ENCODE measurements at places on chromosomes 2 and 18.

DNA sequence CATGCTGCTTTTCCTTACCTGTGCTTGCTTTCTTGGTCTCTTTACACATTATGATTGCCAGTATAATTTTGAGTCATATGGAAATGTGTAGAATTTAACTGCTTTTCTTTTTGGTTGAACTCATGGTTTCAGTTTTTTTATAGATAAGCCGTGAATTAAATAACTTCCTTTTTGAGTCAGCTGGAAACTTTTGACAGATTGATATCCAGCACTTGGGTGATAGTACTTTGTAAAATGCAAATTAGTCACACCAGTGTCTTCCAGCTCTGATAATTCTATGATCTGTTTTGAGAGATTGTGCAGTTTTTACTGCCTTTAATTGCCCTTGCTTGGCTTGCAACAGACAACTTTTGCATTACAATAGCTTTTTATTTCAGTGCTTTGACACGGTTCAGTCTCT, 86.4 kb downstream of the NCOA1 start:
- no peak for DNase-seq

GRCh38 chr18:9704233-9705118, 3.6 kb upstream of the RAB31 start:
- no peak for DNase-seq

- DNase-seq = no peak
Observed at GRCh38 chr2:85166021-85166420, 32.8 kb downstream of the TCF7L1 start.

DNA sequence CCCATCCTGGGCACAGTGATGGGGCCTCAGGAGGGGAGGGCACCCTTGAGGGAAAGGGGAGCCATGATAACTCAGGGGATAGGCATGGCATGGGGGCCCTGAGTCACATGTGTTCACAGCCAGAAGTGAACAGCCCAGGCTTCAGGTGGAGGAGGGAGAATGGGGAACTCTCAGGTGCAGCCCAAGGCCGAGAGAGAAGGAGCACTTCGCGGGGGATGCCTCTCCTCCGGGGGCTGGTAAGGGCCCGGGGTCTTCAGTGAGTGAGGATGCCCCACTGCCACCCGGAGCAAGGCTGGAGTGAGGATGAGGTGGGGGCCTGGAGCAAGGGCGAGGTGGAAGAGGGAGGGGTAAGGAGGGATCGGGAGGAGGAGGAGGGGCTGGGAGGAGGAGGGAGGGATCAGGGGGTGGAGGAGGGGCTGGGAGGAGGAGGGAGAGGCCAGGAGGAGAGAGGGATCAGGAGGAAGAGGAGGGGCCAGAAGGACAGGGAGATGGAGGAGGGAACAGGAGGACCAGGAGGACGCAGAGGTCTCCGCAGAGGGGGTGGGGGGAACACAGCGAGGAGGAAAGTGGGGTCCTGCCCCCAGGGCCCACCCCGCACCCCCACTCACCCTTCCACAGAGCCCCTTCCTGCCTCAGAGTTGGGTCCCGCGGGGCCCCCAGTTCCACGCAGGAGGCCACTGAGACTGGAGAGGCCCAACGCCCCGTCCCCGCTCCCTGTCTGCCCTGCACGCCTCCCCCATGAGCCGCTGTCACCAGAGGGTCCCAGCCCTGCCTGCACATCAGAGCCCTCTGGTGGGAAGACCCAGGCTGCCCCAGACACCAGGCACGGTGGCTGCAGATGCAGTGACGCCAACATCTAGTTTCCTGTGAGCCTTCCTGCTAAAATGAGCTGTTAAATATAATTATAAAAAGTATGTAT, 42.8 kb downstream of the RAMP1 start:
- DNase-seq = no peak

GRCh38 chr2:100407073-100407472, 10.4 kb downstream of the CHST10 start:
- no peak for DNase-seq

DNA sequence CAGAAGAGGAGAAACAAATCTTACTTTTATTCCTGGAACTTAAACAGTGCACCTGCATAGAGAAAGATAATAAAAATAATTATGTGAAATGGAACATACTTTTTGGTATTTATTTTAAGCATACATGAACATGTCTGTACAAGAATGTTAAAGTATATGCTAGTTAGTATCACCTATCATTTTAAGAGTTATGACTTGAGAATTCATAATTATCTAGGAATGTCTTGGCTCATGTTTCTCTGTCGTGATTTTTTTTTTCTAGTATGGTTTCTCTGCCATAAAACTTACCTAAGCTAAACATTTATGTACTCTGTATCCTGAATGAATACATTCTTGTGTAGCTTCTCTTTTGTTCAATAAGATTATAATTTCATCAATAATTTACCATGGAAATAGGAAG, 4.2 kb downstream of the SERPINB7 start:
- no peak for DNase-seq

DNA sequence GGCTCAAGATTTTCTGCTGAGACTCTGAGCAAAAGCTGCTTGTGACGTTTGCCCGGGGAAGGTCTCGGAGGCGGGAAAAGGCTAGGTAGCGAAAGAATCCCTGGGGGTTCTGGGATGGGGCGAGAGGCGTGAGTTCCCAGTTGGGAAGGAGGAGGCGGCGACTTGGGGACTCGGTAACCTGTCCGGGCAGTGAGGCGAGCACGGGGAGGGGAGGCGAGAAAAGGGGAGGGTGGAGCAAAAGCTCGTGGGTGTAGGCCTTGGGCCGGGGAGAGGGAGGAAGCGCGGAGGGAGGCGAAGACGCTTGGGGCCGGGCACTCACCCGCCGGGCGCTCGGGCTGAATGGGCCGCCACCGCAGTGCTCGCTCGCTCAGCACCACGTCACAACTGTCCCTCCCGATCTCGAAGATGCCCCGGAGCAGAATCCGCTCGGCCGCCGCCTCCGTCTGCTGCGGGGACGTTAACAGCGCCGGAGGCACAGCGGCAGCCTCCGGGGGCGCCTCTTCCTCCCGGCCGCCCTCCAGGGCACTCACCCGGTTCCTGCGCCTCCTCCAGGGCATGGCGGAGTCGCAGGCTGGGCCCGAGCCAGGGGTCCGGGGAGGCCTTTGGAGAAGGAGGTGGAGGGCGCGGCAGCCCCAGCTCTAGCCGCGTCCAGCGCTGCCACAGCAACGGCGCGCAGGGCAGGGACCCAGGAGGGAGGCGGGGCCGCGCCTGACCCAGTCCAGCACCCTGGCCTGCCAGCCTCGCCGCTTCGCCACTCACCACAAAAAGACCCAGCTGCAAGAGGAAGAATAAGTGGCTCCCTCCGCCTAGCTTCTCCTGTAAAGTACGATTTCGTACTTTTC, at the start of gene CERKL:
Gene CERKL, minus strand, starts transcription at position 656 of the 842 bp plus-strand sequence. Its CDS starts 99 bp downstream, at position 557.
- DNase-seq = no peak

DNA sequence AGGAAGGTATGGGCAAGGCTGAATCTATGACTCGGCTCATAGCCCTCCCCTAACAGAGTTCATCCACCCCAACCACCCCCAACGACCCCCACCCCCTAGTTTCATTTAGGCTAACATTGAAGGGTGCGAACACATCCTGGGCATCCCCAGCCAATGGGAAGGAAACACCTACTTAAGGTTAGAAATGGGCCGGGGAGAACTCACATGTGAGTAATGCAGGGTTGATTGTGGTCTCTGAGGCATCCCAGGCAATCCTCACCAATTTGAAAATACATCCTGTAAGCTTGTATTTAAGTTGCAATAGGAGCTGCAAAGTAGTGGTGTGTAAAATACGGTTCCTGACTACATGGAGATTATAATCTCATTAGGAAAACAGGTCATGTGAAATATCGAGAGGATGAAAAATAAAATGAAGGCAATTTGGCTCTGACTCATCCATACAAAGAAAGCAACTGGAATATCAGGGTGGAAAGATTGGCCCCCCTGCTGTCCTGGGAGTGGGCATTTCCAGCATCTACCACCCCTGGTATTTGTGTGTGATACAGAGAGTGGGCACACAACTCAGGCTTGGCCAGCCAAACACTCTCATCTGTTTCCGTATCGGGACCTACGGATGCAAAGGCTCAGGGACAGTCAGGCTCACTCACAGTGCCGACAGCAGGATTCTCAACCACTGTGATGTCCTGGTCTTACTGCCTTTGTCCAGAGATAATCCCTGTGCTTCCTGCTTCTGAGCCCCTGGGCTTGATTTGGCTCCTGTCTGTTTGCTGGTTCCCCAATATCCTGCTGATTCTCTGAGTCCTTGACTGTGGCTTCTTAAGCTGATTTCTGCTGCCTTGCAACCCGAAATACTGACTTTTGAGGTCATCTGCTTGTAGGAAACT, 90.0 kb upstream of the NCKAP5 start:
- DNase-seq = no peak

- DNase-seq = no peak
Observed at GRCh38 chr2:200159357-200159707, 147.2 kb upstream of the SPATS2L start.

- no peak for DNase-seq
Observed at GRCh38 chr2:10375570-10376281, 72.4 kb downstream of the ODC1 start.

- no peak for DNase-seq
Observed at GRCh38 chr2:100857915-100858314, 38.0 kb downstream of the NPAS2 start.

GRCh38 chr2:101638817-101639605, 58.5 kb upstream of the MAP4K4 start:
- no peak for DNase-seq

GRCh38 chr2:240651185-240651584, 25.9 kb downstream of the GPR35 start:
- no peak for DNase-seq

- peak; percentile 22 for DNase-seq
Observed at GRCh38 chr2:59025157-59025757, 784.1 kb upstream of the FANCL start.

- DNase-seq = no peak
Observed at GRCh38 chr18:6221602-6222014, 193.1 kb downstream of the L3MBTL4 start.

DNA sequence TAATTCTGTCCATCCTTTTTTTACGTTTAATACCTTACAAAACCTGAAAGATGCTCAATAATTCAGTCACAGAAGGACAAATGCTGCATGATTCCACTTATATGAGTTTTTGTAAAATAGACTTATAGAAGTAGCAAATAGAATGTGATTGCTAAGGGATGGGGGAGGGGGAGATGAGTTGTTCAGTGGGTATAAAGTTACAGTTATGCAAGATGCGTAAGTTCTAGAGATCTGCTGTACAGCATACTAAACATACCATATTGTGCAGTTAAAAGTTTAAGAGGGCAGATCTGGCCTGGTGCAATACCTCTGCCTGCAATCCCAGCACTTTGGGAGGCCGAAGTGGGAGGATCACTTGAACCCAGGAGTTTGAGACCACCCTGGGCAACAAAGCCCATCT, 78.8 kb downstream of the TET3 start:
- DNase-seq = no peak

DNA sequence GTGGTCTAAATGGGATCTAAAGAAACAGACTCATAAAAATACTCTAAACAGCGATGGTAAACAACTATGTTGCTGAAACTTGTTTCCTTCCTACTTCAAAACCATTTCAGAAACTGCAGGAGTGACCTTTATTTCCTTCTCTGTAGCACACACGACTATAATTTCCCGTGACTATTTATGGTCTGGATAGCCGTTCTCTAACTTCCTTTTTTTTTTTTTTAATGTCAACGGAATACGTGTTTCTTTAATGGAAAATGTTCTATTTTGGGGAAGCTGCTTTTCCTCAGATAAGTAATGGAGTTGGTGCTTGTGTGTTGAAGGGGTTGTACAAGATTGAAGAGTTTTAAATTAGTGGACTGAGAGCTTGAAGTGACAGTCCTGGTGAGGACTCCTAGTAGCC, 224.1 kb downstream of the PHLPP1 start:
- DNase-seq = no peak

DNA sequence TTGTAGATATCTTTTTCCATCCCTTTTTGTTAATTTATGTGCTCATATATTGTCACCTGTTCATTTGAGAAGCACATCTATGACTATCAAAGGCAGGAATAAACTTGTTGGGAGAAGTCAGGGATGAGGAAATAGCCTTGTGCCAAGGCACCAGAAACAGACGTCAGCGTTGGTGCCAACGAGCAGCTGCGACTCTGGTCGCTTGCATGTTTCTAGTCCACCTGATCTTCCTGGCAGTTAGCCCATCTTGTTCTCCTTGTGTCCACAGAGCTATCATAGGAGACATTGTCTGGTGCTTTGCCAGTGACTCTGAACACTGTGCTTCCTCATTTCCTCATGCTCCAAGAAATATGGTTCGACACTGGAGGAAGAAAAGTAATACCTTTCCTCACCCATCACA, 374.4 kb downstream of the PTPRM start:
- no peak for DNase-seq

DNA sequence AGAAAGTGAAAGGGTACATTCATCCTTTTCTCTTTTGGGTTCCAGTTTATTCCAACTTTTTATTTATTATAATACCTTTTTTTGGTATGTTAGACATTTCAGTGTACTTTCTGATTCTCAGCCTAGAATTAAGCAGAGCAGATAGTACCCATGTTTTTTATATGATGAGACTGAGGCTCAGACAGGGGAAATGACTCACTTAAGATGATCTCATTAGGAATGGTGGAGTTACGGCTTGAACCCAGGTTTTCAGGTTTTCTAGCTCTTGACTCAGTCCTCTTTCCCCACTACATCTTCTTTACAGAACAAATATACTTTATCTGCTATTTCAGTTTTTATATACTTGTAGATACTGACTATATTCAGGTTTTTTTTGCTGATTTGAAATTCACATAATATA, 51.7 kb upstream of the OTX1 start:
- no peak for DNase-seq

GRCh38 chr2:69437751-69438154, 518 bp upstream of the NFU1 start:
- DNase-seq = peak; percentile 20

DNA sequence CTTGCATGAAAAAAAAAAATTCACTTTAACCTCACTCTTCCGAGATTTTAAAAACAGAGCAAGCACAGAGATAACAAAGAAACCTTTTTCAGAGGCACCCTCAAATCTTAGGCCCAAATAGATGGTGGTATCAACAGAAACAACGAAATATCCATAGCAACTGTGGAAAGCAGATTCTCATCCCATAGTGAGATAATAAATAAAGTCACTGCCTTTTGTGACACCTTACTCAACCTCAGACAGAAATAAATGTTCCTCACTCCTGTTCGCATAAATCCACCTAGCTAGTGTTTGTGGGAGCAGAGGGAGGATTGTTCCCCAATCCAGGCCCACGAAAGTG, 60.9 kb upstream of the RTN4 start:
- DNase-seq = no peak

DNA sequence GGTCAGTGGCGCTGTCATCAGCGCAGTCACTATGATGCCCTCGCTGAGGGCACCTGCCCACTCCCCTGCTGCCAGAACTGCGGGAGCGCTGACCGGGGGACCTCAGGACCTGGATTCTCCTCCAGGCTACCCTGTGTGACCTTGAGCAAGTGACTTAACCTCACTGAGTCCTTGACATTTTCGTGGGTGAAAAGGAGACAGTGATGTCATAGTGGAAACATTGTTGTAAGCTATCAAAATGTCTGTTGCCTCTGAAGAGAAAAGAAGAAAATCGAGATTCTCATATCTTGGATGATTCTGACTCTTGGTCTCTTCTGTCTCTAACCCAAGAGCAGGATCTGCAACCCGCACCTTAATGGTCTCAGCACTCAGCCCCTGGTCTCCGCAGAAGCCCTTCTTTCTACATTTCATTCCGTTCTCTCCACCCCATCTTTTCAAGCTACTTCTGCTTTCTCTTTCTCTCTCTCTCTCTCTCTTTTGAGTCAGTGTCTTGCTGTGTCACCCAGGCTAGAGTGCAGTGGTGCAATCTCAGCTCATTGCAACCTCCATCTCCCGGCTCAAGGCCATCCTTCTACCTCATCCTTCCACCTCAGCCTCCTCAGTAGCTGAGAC, 978 bp upstream of the TUBA4A start:
- no peak for DNase-seq
